ENCODE measurements at places on chromosomes 7 and 10.

DNA sequence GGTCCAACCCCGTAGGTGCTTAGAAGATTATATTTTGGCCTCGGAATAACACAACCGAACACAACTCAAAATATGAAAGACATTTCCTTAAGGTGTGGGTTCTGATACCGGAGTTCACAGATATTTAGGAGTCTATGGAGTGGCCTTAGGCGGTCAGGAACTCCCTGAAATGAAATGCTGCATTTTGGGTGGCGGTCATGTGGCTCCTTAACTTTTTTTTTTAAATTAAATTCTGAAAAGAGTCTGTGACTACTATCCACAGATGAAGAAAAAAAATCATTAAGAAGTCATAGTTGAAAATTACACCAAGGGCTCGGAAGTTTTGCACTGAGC is 290.9 kb upstream of the NFE2L3 start:
- DNase-seq, result no peak

GRCh38 chr10:30459283-30459682 is 25.3 kb downstream of the MAP3K8 start:
- no peak for DNase-seq

DNA sequence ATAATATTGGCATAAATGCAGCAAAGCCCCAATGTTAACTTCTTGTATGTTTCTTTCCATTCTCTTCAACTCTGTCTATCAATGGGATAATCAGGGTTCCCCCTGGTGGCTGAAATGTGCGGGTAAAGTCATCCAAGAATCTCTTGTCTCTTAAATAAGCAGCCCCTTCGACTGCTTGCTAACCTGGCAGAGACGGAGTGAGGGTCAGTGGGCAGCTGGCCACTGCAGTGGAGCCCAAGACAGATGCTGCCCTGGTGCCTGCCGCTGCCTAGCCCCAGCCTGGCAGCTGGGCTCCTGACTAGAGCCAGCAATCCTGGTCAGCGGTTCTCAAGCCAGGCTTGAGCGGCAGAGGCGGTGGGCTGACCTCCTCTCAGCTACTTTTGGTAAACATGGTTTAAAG is 248.9 kb downstream of the COBL start:
- no peak for DNase-seq

GRCh38 chr10:122632031-122632430 is 67.6 kb downstream of the C10orf120 start:
- DNase-seq, result no peak

Data from stimulated activated CD8-positive, alpha-beta memory T cell treated with anti-CD3 and anti-CD28 coated beads, Interleukin-12 subunit alpha, Interleukin-12 subunit beta, amount 100 ng/mL, for 4 hours (primary cell).